ENCODE measurements at places on chromosomes 5 and 9. TPM values are rescaled to one million over a fixed set of nuclear protein-coding genes. Genes with fewer than 3 reads are reported as not detected.
A peak's percentile ranks its signal among the peaks of the same experiment; 100 is the strongest.

GRCh38 chr5:120465436-120465961 lies 1.4 kb downstream of the PRR16 start:
- no peak for DNase-seq
- no peak overlapping the region for H3K27ac ChIP-seq
- no peaks in the 10 kb centered on the region for H3K36me3 ChIP-seq

The WDR38 gene
- total RNA-seq, result not detected

The SLCO6A1 gene
- total RNA-seq, result not detected

DNA sequence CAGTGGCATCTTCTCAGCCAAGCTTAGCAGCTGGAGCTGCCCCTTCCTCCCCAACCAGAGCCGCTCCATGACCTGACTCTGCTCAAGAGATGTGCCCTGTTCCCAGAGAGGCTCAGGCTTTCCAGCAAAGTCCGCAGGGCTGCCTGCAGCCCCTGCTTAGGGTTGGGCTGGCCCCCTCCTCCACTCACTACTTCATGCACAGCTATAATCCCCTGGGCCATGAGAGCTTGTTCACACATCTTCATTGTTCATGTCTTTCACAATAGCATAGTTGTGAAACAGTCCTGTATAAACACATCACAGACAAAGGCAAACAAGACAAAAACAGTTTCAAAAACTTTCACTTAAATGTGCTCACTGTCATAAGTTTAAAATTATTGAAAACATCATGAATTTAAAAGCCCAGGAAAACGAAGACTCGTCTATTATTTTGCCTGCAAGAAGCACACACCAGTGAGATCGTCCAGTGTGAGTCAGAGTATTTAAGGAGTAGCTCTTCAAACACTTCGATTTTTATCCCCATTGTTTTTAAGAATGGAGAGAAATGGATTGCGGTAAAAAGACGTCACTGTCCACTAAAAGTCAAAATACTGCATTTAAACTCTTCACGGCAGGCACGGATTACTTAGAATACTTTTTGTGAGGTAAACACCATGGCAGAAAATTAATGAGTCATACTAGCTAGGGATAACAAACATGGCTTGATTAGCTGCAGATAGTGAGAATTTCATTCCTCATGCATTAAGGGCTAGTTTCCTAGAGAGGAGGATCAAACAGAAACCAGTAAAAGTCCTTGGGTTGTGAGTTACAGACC lies 40.7 kb upstream of the S1PR3 start:
- H3K4me1 ChIP-seq, result peaks cover 14% of the 10 kb centered on the region
- no peak for DNase-seq
- no peak overlapping the region for H3K27ac ChIP-seq
- peaks cover 4% of the 10 kb centered on the region for H3K27me3 ChIP-seq

DNA sequence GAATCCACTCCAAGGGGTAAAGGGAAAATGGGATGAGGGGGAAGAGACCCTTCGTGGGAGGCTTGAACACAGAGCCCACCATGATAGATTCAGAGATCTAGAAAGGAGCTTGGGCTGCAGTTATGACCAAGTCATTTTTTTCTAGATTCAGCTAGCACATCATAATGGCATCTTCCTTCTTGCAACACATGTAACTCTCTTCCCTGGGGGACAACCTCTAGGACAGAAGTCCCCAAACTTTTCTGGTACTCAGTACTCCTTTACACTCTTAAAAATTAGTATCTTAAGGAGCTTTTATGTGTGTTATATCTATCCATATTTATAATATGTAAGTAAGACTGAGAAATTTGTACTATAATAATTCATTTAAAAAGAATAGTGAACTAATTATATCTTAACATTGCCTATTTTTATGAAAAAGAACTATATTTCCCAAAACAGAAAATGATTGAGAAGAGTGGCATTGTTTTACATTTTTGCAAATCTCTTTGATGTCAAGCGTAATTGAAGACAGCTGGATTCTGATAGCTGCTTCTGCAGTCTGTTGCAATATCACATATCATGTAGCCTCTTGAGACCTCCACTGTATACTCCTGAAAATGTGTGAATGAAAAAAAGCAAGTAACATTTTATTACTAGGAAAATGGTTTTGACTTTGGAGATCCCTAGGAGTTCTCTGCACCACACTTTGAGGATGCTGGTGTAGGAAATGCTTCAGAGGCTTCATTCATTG lies 875 bp downstream of the ACO1 start:
- H3K27ac ChIP-seq, result no peak overlapping the region
- peaks cover 15% of the 10 kb centered on the region for H3K4me1 ChIP-seq
- H3K36me3 ChIP-seq, result peaks cover 2% of the 10 kb centered on the region
- no peak for DNase-seq
- peak overlapping the region; percentile 81 for H3K4me3 ChIP-seq

GRCh38 chr5:168737066-168737465 lies 157.9 kb upstream of the PANK3 start:
- no peak for DNase-seq
- H3K4me3 ChIP-seq, result no peak overlapping the region
- H3K27me3 ChIP-seq, result peaks cover 10% of the 10 kb centered on the region
- no peak overlapping the region for H3K27ac ChIP-seq

GRCh38 chr9:4780651-4781050 lies 12.1 kb upstream of the RCL1 start:
- H3K4me1 ChIP-seq, result no peaks in the 10 kb centered on the region
- H3K4me3 ChIP-seq, result no peak overlapping the region
- no peak overlapping the region for H3K27ac ChIP-seq
- DNase-seq, result no peak
- H3K36me3 ChIP-seq, result no peaks in the 10 kb centered on the region
- peaks cover 4% of the 10 kb centered on the region for H3K27me3 ChIP-seq

The SLC22A4 gene
- 1.6 TPM for total RNA-seq

GRCh38 chr5:95298651-95299050 lies 13.8 kb upstream of the MCTP1 start:
- H3K27me3 ChIP-seq, result peaks cover 8% of the 10 kb centered on the region
- H3K4me3 ChIP-seq, result no peak overlapping the region
- H3K36me3 ChIP-seq, result no peaks in the 10 kb centered on the region
- no peak overlapping the region for H3K27ac ChIP-seq
- DNase-seq, result no peak

- no peak overlapping the region for H3K27ac ChIP-seq
- H3K4me3 ChIP-seq, result no peak overlapping the region
- no peaks in the 10 kb centered on the region for H3K36me3 ChIP-seq
- H3K4me1 ChIP-seq, result no peaks in the 10 kb centered on the region
Observed at GRCh38 chr5:9781275-9781674, 151.1 kb upstream of the TAS2R1 start.

The PROP1 gene
- total RNA-seq, result not detected

- H3K4me3 ChIP-seq, result no peak overlapping the region
- no peaks in the 10 kb centered on the region for H3K4me1 ChIP-seq
- H3K27me3 ChIP-seq, result no peaks in the 10 kb centered on the region
- no peaks in the 10 kb centered on the region for H3K36me3 ChIP-seq
Observed at GRCh38 chr5:147920420-147921030, 14.2 kb upstream of the C5orf46 start.

- H3K27me3 ChIP-seq, result no peaks in the 10 kb centered on the region
- DNase-seq, result no peak
- H3K27ac ChIP-seq, result peak overlapping the region; percentile 90
- peaks cover 19% of the 10 kb centered on the region for H3K36me3 ChIP-seq
- H3K4me3 ChIP-seq, result peak overlapping the region; percentile 96
Observed at GRCh38 chr9:132671620-132672412, 1.6 kb downstream of the GTF3C4 start.

GRCh38 chr9:132804576-132805295 lies 73.3 kb downstream of the AK8 start:
- H3K27ac ChIP-seq, result no peak overlapping the region
- H3K4me3 ChIP-seq, result no peak overlapping the region
- peaks cover 12% of the 10 kb centered on the region for H3K4me1 ChIP-seq
- DNase-seq, result no peak
- peaks cover 16% of the 10 kb centered on the region for H3K27me3 ChIP-seq
- H3K36me3 ChIP-seq, result no peaks in the 10 kb centered on the region

GRCh38 chr5:107555425-107556090 lies 115.2 kb downstream of the EFNA5 start:
- no peak overlapping the region for H3K4me3 ChIP-seq
- no peak overlapping the region for H3K27ac ChIP-seq
- peaks cover 15% of the 10 kb centered on the region for H3K27me3 ChIP-seq
- H3K36me3 ChIP-seq, result no peaks in the 10 kb centered on the region
- no peaks in the 10 kb centered on the region for H3K4me1 ChIP-seq

The IFNW1 gene
- total RNA-seq, result not detected

DNA sequence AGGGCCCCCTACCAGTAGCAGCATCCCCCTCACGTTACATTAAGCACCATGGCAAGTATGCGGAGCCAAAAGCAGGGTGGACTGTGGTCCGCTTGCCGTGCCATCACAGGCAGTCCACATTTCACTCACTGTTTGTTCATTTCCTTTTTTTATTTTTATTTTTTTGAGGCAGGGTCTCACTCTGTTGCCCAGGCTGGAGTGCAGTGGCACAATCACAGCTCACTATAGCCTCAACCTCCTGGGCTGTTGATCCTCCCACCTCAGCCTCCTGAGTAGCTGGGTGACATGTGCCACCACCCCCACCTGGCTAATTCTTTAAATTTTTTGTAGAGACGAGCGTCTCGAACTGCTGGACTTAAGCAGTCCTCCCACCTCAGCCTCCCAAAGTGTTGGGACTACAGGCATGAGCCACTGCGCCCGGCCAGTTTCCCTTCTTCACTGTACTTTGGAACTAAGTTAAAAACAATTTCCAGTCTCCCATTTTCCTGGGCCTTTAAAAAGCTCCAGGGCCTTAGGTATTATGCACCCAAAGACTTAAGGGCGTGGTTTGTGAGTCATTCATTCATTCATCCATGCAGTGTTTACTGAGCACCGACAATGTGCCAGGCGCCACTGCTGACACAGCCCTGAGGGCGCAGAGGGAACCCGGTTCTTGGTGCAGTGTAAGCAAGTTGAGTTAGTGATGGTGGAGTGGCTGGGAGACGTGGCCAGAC lies 19.9 kb downstream of the PRRX2 start:
- no peak overlapping the region for H3K27ac ChIP-seq
- H3K27me3 ChIP-seq, result no peaks in the 10 kb centered on the region
- no peak for DNase-seq

The PCDHB13 gene
- not detected for total RNA-seq

DNA sequence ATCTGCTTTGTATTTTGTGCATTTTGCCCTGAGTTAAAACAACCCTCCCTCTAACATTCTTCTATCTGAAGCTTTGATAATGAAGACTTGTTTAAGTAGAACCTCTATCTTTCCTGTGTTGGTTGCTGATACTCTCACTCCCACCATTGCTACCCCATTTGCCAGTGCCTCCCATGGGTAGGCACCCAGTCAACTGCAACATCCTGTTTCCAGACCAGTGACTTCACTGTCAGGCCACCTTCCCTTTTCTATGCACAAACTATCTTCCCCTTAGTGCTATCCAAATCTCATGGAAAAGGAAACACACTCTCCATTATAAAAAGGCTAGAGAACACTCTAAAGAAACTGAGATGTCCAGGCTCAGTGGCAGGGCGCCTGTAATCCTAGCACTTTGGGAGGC lies 5.6 kb upstream of the IARS1 start:
- peaks cover 38% of the 10 kb centered on the region for H3K36me3 ChIP-seq
- H3K4me3 ChIP-seq, result no peak overlapping the region
- H3K27ac ChIP-seq, result no peak overlapping the region

The NTRK2 gene
- total RNA-seq, result 2.9 TPM

Measured in activated T-helper 1 cell treated with anti-CD3 and anti-CD28 coated beads, Interleukin-12 subunit alpha, Interleukin-12 subunit beta, Interleukin-2, Interleukin-4 antibody, amounts not matched to agents 30 ng/mL and 10 ng/mL and 1 ng/mL, durations not matched to agents 14 hours and 24 hours and 36 hours (primary cell).